GM23248 (cell line): ENCODE measurements at places on chromosomes 6 and 20.

GRCh38 chr20:61354901-61355495, 102.9 kb downstream of the CDH4 start:
- no peak for DNase-seq

GRCh38 chr6:43521836-43522235, 4.9 kb downstream of the POLR1C start:
- DNase-seq = no peak

DNA sequence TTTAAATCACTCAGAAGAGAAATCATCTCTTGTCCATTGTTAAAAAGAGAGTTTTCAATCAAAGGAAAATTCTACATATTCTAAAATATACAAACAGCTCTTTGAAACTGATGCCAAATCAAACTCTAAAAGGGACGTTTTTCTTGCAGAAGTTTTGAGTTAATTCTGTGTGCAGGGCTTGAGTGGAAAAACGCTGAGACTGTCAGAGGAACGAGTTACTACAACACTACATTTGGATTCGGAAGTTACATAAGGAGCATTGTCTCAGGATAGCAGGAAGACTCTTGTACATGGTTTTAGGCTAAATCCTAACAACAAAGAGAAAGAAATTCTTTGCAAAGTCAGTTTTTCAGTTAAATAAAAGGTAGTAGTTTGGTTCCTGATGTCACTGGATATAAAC, 155.7 kb upstream of the SUPT3H start:
- peak; percentile 30 for DNase-seq

DNA sequence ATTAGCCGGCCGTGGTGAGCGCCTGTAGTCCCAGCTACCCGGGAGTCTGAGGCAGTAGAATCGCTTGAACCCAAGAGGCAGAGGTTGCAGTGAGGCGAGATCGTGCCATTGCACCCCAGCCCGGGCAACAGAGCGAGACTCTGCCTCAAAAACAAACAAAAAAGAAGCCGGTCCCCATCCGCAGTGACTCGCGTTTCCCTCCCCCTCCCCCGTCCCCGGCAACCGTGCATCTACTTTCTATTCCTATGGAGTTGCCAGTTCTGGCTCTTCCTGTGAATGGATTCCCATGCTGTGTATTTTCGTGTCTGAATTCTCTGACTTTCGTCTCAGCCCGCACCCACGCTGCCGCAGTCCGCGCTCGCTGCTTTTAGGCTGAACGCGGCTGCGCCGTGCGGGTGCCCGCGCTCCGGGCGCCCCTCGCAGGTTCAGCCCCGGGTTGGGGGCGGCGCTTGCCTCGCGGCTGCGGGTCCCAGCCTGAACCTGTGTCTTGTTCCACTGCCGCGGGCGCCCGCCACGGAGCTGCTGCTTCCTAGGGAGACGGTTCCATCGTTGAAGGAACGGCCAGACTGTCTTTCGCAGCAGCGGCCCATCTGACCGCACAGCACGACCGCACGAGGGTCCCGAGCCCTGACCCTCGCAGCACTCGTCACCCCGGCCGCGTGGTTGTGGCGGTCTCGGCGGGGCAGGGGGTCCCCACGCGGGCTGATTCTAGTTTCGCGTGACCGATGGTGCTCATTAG, 1.1 kb upstream of the MRGBP start:
- peak; percentile 79 for DNase-seq

DNA sequence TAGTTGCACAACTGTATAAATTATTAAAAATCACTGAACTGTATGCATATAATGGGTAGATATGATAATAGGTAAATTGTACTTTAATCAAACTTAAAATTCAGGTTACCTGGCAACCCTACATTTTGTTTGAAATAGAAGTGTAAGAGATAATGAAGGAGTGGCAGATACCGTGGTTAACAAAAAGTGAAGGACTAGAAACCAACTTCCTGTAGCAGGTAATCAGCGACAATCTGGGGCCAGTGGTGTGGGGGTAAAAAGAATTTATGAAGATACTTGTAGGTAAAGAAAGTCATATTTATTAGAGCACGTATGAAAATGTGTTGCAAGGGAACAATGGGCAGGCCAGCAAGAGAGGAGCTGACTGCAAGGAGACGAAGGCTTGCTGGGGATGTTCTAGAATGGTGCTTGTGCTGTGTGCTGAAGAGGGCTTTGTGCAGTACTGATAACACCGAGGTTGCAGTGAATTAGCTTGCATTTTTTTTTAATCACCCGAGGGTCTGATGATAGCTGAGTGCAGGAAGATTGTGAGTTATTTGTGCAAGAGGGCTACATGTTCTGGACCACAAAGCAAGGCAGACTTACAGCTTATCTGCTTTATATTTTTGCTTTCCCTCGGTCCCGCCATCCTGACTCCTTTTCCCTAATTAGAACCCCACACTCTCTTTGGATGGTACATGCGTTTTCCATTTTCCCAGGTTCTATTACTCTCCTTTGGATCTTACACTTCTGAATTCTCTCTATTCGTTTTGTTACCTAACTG, 4.6 kb upstream of the ENPP1 start:
- DNase-seq = no peak

GRCh38 chr6:4466261-4466660, 309.9 kb upstream of the CDYL start:
- no peak for DNase-seq

DNA sequence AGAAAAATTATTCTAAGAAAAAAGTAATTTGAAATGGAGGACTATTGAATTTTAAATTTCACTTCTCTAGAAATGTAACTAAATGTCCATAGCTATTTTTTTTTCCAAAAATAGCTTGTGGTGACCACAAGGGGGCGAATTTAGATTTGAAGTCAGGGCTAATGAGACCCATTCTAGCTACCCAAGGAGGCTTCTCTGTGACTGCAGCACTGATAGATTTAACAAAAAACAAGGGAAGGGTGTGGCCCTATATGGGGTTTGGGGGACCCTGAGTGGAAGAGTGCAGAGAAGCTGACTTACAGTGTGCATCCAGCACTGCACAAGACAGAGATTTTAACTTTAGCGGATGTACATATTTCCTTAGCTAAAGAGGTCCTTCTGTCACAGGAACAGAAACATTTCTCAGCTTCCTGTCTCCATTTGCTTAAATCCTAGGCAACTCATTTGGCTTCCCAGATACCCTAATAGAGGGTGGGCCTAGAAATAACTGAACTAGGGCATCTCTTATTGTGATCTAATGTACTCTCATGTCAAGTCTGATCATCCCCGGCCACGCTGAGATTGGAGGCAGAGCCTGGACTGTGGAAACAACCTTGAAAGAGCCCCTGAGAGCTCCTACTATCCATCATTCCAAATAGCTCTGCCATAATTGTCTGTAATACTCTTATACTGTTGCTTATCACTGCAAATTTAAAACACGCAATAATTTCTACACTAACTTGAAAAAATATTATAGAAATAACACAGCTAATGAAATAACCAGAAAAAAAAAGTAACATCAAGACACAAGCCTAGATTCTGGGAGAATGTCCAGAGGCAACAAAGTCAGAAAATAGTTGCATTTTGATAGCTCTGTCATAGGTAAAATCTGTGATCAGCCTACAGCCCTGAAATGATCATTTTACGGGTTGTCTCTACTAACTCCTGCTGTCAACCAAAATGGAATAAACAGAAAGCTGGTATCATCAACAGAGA, 93.6 kb downstream of the SNAP91 start:
- DNase-seq = peak; percentile 65

GRCh38 chr20:62733526-62733842, 24.8 kb downstream of the NTSR1 start:
- DNase-seq = no peak

- peak; percentile 52 for DNase-seq
These were observed 8.0 kb downstream of the TP53RK start for GRCh38 chr20:46681032-46681854.

- no peak for DNase-seq
These were observed 115.7 kb downstream of the PHACTR1 start for GRCh38 chr6:12832226-12832735.

GRCh38 chr6:17061097-17061496, 40.8 kb upstream of the STMND1 start:
- no peak for DNase-seq

- peak; percentile 76 for DNase-seq
These were observed 987 bp downstream of the TMEM181 start for GRCh38 chr6:158560836-158561320.

DNA sequence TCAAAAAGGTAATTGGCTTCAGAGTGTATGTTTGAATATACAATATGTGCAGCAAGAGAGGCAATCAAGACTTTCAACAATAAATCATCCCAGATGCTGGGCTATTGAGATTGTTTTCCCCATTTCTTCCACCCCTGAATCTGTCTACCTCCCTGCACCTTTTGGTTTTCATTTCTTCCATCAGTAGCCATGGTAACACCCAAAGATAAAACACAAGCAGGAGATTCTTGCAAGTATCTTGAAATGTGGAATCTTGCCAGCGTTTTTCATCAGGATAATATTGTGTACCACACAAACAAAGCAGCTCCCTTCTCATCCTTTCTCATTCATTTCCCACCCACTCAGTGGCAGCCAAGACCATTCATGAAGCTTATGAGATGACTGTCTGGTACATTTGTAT, 73.0 kb upstream of the NRSN1 start:
- DNase-seq = no peak

DNA sequence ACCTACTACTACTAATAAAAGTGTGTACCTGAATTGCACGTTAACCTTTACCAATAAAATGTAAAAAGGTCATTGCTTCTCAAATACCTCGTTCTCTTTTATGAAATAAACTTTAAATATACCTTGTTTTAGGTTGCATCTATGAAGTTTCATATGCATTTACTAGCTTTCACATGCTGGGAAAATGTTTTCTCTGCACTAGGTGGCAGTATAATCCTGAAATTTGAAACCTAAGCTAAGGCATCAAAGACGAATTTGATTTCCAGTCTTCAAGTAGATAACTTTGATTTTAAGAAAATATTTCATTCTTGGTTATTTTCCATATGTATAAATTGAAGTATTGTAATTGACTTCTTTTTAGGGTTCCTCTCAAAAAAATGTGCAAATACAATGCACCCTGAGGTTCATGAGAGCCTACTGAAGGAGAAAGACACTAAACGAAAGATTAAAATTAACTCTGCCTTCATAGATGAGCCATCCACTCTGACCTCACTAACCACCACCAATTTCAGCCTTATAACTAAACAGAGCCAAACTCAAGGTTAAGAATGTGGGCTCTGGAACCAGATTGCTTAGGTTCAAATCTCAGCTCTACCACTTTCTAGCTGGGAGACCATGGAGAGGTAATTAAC, 7.3 kb upstream of the COL9A1 start:
- peak; percentile 58 for DNase-seq

DNA sequence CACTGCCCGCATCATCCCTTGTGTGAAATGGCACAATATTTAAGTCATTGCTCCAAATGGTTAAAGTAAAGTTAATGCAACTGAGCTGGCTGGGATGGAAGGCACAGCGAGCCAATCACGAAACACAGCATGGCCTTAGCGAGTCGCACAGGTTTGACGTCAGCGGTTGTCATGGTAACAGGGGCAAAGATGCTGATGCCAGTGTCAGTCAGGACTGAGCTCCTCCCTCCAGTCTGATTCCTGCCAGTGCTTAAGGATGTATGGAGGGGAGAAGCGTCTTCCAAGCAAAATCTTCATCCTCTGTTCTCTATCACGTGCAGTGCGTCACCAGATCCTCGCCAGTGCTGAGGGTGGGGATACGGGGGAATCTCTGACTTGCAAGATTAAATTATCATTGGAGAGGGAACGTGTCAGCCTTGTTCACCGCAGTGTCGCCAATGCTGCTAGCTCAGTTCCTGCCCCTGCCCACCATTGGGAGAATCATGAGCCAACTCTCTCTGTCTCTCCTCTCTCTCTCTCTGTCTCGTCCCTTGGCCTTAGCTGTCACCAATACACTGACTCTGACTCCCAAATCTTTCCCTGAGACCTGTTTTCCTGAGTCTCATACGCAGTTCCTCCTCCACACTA, 24.5 kb downstream of the TSPYL4 start:
- peak; percentile 97 for DNase-seq

GRCh38 chr6:5468586-5468985, 207.3 kb downstream of the FARS2 start:
- DNase-seq = peak; percentile 54

DNA sequence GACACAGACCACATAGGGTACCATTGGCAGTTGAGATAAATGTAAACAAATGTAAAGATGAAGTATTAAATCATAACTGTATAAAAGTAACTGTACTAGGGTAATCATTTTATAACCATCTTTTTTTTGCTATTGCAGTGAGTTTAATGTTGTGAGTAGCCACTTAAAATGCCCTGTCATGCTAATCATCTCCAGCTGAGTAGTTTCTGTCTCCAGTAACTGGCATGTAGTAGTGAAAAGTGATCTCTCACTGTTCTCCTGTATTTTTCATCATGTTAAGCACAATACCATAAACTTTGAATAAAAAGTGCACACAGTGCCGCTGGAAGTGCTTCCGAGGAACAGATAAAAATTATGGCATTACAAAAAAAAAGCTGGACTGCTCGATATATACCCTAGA, 45.0 kb upstream of the OPRM1 start:
- no peak for DNase-seq

GRCh38 chr20:3753098-3753497, 14.5 kb downstream of the ADISSP start:
- peak; percentile 79 for DNase-seq

DNA sequence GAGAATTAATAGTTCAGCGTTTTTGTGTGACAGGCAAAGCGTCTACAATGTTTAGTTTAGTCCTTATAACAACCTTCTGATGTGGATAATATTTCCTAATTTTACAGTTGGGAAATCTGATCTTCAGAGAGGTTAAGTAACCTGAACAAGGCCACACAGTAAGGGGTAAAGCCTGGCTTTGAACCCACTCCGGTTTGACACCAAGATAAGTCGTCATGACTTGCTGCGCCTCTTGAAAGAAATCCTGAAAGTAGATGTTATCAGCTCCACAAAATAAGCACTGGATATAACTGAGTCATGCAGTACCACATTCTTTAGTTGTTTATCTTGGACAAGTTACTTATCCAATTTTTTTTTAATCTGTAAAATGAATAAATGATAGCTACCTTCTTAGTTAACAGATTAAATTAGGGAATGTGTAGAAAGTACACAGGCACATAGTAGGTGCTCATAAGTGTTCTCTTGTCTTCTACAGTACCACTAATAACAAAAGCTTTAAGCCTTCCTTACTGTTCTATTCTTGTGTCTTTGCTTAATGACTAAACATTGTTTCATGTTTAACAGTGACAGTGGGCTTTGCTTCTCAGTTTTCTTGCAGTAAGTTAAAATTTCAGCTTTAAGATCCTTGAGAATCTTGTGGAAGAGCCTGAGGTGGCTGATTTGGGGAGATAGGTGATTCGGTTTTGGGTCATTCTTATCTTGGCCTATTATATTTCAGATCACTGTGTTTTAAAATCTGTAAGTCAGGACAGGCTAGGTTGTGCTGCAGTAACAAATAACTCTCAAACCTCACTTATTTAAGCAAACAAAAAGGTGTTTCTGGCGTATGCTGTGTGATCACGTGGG, 2.1 kb downstream of the HIVEP1 start:
- peak; percentile 73 for DNase-seq

- DNase-seq = no peak
These were observed at the start of gene FOXA2 for GRCh38 chr20:22584522-22584921. Gene FOXA2, minus strand, starts transcription at chr20:22584572. Its CDS starts 294 bp downstream, at chr20:22584278.

DNA sequence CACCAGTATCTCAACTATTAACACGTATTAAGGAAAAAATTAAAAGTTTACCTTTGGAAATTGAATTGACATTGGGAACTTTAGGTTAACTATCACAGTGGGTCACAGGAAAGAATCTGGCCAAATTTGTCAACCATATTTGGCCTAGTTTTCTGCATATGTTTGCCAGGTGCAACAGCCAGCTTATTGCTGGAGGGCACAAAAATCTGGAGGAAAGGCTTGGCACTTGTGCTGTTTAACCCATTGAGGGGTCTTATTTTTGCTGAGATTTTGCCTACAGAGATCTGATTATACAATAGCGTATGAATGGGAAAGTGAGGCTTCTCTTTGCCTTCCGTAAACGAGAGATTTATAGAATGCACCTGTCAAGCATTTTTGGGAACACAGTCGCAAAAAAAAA, 190.4 kb downstream of the PRL start:
- DNase-seq = no peak
